ENCODE measurements at places on chromosomes 11 and 22. TPM values are rescaled to one million over a fixed set of nuclear protein-coding genes. Genes with fewer than 3 reads are reported as not detected.

GRCh38 chr22:48953103-48953720 is 874.5 kb downstream of the BRD1 start:
- DNase-seq, result peak; percentile 14

- no peak for DNase-seq
Measured at GRCh38 chr11:16770016-16770415, 31.6 kb downstream of the C11orf58 start.

GRCh38 chr11:131656179-131656838 is 285.9 kb downstream of the NTM start:
- no peak for DNase-seq

Gene GVQW3
- 1.4 TPM for total RNA-seq

Gene NPTXR
- 2.4 TPM for total RNA-seq

Gene TMEM45B
- 42.0 TPM for total RNA-seq

Gene OR51G1
- total RNA-seq, result not detected

Data from suprapubic skin (tissue), 4 donors.